Activated CD8-positive, alpha-beta memory T cell treated with anti-CD3 and anti-CD28 coated beads for 1 hour (primary cell): ENCODE measurements at places on chromosomes 2 and 18.

DNA sequence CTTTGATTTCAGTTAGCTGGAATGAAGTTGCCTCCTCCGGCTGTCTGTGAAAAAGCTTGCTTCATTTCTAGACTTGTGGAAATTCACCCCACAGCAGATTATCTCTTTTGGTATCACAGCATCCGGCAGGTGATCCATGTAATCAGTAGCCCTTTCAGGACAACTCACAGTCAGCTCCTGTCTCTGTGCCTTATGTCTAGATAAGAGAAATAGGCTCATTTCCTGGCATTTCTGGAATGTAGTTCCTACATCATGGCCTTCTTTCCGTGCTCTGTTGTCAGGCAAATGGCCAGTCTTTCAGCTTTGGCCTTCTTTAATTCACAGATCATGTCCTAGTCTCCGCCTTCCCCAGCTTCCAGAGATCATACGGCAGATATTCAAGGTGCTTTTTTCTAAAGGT, 455.4 kb downstream of the NUP35 start:
- DNase-seq = no peak

DNA sequence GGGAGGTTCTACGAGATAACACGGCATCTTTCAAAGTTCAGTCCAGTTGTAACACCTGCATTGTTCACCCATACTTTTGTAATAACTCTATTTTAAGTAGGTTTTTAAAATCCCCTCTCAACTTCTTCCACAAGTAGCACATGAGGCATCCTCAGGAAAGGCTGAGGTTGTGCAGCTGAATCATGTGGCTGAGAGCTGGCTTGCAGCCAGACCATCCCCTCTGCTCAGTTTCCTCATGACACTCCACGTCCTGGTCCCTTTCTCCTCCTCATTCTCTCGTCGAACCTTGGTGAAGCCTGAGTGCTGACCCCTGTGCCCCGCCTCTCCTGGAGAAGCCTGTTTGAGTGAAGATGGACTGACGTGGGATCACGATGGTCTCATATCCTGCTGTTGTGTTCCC, 42.5 kb downstream of the POU3F3 start:
- DNase-seq = no peak

DNA sequence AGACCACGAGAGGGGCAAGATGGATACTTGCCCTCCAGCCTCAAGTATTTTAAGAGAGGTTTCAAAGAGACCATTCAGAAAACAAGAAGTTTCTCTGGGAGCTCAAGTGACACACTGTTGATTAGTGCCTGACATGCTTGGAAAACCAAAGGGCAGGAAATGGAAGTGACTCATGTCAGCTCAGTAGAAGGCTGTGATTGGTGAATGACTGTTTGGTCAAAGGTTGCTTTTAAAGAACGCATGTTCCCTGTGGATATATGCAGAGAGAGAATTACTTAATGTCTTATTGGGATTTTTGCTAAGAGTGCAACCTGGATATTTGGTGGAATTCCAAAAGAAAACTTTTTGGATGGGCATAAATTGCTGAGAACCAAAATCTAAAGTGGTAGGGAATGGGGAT, 549.9 kb downstream of the XIRP2 start:
- DNase-seq = no peak

DNA sequence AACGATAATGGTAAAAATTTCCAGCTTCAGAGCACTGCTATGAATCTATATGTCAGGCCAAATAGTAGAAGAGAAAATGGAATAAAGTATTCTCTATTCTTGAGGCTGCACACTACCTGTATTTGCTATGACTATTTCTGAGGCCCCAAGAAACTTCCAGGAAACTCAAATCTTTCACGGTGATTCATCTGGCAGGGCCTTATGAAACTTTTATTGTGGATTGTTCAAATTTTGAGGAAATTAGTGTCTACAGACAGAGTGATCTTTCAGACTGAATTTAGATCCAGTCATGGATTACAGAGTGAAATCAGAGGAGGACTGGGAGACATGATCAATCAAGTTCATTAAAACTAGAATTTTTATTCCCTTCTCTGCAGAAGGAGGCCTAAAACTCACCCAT, 4.1 kb upstream of the VSNL1 start:
- DNase-seq = no peak

DNA sequence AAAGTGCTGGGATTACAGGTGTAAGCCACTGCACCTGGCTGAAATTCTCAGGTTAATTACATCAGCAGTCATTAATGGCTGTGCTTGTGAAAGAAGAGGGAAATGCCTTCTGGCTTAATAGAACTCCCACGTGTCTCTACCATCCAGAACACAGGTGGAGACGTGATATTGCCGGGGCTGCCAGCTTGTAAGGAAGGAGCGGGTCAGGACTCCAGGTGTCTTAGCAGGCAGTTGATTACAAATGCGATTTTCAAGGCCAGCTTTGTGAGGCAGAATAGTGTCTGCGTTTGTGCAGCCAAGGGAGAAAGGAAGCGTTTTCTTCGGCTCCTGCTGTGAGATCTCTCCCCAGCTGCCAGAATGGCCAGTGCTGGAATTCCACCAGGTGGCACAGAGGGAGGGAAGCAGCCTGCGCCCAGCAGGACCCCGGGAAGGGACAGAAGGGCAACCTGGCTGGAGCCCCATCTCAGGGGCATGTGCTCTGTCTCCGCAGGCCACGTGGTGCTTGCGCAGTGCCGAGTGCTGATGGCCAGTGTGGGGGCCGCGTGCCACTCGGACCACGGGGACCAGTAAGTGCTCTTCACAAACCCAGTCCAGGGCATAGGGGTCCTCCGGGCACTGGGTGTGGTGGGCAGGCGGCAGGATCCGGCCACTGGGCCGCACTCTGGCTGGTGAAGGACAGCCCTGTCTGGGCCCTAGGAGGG, 3.7 kb upstream of the ESPNL start:
- DNase-seq = no peak

DNA sequence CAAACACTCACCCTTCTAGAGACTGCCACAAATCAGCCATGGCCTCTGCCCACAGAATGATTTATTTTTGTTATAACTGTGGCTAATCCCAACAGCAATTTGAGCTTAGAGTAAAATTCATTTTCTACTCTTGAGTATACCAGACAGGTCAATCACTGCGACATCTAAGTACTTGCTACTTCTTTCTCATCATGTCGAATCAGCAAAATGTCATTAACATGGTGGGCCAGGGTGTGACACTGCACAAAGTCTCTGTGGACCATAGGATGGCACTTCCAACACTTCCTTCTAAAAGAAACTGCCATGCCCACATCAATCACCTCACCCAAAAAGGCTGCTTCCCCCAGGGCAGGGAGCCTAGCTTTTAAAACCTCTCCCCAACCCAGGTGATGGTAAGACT, 64.4 kb downstream of the KCNG3 start:
- no peak for DNase-seq

- no peak for DNase-seq
Measured at GRCh38 chr2:231795525-231796327, 9.5 kb downstream of the COPS7B start.

DNA sequence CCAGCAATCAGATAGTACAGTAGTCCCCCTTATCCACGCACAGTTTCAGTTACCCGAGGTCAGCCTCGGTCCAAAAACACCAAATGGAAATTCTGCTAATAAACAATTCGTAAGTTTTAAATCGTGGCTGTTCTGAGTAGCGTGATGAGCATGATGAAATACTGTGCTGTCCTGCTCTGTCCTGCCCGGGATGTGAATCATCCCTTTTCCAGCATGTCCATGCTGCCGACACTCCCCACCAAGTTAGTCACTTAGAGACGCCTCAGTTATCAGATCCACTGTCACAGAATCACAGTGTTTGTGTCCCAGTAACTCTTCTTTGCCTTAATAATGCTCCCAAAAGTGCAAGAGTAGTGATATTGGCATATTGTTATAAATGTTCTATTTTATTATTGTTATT, 62.1 kb downstream of the MEX3C start:
- DNase-seq = no peak

- DNase-seq = no peak
Measured at GRCh38 chr2:15750822-15751329, 159.2 kb downstream of the DDX1 start.

GRCh38 chr2:146997488-146997887, 847.3 kb upstream of the ACVR2A start:
- no peak for DNase-seq

- DNase-seq = no peak
Measured at GRCh38 chr2:235148201-235149170, 196.7 kb downstream of the SH3BP4 start.

GRCh38 chr18:26768385-26768784, 97.1 kb downstream of the AQP4 start:
- DNase-seq = no peak

- no peak for DNase-seq
Measured at GRCh38 chr18:2114289-2114688, 457.0 kb downstream of the METTL4 start.

GRCh38 chr18:39198376-39198775, 1632.8 kb upstream of the CELF4 start:
- DNase-seq = no peak

- DNase-seq = no peak
Measured at GRCh38 chr2:9774266-9774665, 69.0 kb upstream of the TAF1B start.

GRCh38 chr2:16400127-16400623, 265.5 kb downstream of the CYRIA start:
- DNase-seq = no peak

- no peak for DNase-seq
Measured at GRCh38 chr2:122535960-122536505, 780.6 kb downstream of the TSN start.

- DNase-seq = no peak
Measured at GRCh38 chr2:37215250-37215649, 16.1 kb downstream of the CEBPZ start.

DNA sequence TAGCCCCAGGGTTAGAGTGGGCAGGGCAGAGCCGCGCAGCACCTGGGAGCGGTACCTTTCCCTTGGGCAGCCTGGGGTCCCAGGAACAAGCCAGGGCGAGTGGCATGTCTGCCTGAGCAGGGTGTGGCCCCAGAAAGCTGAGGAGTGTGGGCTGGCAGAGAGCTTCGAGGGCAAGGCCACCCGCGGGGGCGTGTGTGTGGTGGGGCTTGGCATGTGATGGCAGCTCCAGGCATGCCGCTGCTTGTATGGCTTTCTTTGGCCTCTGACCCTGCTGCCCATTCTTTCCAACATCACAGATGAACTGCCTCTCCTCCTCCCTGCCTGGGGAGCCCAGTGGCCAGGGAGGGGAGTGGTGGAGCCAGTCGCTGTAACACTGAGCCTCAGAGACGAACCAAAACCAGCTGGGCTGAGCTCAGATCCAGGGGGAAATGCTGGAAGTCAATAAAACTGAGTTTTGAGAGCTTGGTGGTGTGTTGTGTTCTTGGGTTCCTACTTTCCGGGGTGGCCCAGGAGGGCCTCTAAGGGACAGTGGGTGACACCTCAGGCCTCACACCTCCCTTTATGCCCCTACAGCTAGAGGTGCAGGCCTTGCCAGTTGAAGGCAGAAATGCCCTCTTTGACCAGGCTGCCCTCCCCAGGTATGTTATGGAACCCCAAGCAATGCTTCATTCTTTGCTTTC, 7.4 kb downstream of the DNAJB2 start:
- DNase-seq = no peak

DNA sequence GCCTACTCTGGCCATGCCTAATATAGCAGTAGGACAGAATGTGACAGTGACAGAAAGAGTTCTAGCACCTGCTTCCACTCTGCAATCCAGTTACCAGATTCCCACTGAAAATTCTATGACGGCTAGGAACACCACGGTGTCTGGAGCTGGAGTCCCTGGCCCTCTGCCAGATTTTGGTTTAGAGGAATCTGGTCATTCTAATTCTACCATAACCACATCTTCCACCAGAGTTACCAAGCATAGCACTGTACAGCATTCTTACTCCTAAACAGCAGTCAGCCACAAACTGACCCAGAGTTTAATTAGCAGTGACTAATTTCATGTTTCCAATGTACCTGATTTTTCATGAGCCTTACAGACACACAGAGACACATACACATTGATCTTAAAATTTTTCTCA, 45.2 kb upstream of the TTR start:
- DNase-seq = no peak

DNA sequence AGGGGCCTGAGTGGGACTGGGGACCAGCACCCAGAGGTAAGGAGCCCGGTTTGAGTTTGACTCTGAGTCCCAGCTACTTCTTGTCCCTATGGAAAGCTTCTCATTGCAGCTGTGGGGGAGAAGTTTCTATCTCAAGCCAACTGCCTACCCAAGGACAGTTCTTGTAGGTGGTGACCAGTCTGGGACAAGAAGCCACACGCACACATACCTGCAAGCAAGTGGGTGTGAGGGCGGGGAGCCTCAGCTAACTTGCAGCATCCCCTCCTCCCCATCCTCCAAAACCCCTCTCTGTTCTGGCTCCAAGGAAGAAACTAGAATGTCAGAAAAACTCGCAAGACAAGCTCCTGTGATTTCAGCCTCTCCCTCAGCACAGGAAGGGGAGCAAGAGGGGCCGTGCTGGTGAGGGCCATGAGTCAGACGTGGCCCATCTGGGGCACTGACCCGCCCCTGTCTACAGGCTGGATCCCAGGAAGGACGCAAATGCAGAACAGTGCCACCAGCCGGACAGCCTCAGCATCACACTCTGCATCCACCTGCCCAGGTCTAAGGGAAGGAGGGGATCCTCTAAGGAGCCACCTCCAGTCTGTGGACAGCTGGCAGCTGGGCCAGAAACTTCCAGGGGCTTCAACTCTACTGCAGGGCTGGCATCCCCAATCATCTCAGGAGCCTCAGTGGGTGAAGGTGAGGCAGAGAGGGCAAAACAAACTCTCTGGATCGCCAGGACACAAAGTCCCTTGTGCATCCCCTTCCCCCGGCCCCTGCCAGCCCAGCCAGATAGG, 103.4 kb downstream of the TNS1 start:
- no peak for DNase-seq

DNA sequence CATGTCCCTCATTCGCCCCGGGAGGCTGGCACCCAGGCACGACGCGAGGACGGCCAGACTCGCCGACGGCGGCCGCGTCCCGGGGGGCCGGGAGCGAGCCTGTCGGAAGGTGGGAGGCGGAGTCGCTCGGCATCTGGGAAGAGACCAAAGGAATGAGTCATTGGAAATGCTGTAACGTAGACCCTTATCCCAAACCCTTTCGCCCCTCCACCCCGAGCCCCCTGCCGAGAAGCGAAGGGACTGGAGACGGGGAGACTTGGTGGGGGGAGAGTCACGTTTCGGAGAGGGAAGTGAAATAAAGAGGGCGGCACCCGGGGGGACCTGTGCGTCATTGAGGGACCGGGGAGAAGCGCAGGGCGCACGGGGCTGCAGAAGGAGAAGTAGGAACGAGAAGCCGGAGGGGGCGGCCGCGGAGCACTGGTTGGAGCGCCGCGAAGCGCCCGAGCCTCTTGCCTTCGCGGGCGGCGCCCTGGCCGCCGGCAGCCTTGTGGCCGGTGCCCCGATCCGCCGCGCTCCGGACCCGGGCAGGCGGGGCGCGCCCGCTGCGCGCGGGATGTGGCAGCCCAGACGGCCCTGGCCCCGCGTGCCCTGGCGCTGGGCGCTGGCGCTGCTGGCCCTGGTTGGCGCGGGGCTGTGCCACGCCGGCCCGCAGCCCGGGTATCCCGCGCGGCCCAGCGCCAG, at the start of gene EMILIN2:
TSS of gene EMILIN2 (plus strand) at position 371 of the 681 bp plus-strand sequence. CDS start at position 554, 183 bp downstream.
- no peak for DNase-seq

- DNase-seq = no peak
Measured at GRCh38 chr2:211877061-211877460, 661.5 kb downstream of the ERBB4 start.
